Activated CD8-positive, alpha-beta memory T cell treated with anti-CD3 and anti-CD28 coated beads for 24 hours (primary cell): ENCODE measurements at places on chromosomes 12 and 14.

GRCh38 chr14:54083549-54084239 lies 127.1 kb upstream of the BMP4 start:
- no peak for DNase-seq

DNA sequence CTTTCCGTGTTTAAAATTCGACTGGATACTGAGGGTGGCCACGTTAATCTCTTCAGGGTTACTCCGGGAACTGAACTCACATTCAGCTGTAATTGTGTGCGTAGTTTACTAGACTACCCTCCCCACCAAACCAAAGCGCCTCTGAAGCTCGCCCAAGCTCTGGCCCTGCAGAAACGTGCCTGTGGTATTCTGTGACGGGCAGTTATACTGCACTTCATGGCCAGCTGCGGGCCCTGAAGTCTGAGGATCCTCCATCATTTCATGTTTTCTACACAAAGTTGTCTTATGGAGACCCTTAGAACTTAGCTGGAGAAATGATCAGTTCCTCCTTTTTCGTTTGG lies 688 bp downstream of the ZNF26 start:
- DNase-seq, result no peak

GRCh38 chr14:79356040-79356439 lies 855.3 kb downstream of the DIO2 start:
- no peak for DNase-seq

GRCh38 chr12:95615749-95616148 lies 64.5 kb upstream of the USP44 start:
- DNase-seq, result no peak

DNA sequence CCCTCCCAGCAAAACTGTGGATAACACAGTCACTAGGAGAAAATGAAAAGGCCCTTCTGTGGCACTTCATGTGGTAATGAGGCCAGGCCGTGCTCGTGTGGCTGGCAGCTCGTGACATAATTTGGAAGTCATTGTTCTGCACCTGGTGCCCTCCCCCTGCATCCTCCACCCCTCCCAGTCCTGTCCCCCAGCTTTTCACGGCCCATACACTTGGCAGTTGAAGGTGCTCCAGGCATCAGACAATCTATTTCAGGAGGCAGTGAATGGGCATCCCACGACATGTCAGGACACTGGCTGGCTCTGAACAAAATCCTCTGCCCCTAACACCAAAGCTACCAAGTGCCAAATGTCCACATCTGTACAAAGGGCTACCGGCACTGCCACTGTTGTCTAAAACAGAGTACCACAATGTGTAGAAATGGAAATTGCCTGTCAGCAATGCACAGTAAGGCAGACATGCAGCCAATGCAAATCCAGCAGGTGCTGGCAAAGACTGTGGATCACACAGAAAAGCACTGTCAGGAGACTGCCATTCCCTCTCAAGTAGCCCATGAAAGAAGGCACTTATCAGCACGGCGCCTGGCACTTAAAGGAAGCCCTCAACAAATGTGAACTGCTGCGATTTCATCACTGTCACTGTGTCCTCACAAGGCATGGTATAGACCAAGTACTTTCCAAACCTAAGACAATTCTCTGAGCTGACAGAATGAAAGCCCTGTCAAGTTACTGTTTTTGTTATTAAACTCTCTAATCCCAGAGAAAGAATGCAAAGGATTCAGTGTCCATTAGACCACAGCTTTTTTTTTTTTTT lies 39.1 kb downstream of the CORO1C start:
- DNase-seq, result no peak
